NCI-H2171 (cell line): ENCODE measurements at places on chromosomes 16 and 17.
A peak's percentile ranks its signal among the peaks of the same experiment; 100 is the strongest.

DNA sequence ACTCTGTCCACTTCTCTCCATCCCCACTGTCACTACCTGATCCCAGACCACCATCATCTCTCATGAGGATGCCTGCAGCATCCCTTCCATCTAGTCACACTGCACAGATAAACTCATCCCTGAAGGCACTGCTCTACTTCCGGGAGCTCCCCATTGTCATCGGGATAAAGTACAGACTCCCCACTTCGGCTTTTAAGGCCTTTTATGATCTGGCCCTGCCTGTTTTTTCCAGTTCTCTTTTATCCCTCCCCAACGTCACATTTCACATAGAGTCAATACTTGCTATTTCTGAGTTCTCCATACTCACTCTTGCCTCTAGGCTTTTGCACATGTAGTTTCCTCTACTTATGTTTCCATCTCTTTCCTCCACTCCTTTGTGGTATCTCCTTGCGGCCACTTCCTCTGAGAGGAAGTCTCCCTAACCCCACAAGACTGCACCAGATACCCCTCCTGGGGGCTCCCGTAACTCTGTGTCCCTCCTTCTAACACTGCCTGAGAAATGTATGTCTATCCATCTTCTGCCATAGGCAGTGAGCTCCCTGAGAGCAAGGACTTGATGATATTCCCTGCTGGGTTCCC lies 66.9 kb downstream of the COPRS start:
- DNase-seq: no peak

DNA sequence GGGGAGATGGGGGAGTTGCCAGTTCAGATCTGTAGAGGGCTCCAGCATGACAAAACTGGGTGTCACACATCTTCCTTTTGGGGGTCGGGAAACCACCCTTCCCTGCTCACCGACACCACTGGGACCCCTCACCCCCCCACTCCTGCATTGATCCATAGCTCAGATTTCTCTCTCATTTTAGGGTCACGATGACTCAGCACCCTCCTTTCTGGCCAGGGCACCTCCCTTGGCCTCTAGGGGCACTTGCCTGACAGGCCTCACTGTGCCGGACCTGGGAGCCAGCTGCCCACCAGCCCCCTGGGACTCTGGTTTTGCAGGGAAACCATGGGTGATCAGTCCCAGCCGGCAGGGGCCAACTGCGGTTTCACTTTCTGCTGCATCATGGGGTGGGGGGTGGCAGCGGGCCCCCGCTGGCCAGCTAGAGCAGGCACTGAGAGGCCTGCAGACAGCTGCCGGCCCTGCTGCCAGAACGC lies 239.4 kb downstream of the MRTFB start:
- no peak for DNase-seq

DNA sequence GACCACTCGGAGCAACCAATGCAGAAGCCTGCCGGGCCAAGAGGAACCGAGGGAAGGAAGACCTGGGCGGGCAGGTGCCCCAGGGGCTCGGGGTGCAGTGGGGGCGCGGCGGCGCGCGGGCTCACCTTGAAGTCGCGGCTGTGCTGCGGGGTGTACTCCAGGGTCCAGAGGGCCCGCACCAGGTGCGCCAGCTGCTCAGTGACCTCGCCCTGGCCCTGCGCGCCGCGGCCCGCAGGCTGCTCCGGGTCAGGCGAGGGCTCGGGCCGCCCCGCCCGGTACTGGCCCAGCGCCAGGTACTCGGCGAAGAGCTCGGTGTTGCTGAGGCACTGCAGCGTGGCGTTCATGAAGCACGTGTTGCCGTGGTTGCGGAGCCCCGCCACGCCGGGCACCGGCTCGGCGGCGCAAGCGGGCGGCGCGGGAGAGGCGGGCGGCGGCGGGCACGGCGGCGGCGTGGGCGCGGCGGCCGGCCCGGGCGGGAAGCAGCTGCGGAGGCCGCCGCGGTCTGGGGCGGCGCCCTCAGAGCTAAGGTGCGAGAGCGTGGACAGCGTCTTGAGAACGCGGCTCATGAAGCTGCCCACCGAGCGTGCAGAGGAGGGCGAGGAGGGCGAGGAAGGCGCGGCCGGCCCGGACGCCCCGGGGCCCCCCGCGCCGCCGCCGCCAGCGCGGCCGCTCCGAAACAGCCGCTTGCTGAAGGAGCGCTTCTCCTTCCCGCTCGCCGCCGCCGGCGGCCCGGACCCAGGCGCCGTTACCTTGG lies 562 bp downstream of the USP31 start:
- DNase-seq: no peak

GRCh38 chr16:54932021-54932660 lies 1.5 kb downstream of the IRX5 start:
- DNase-seq: no peak

- no peak for DNase-seq
Measured at GRCh38 chr17:76048025-76048605, 21.0 kb upstream of the EVPL start.

DNA sequence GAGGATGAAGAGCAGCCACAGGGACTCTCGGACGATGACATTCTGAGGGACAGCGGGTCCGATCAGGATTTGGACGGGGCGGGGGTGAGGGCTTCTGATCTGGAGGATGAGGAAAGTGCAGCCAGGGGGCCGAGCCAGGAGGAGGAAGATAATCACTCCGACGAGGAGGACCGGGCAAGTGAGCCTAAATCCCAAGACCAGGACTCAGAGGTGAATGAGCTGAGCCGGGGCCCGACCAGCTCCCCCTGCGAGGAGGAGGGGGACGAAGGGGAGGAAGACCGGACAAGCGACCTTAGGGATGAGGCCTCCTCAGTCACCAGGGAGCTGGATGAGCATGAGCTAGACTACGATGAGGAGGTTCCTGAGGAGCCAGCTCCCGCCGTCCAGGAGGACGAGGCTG lies 7.0 kb downstream of the ZC3H18 start:
- no peak for DNase-seq

DNA sequence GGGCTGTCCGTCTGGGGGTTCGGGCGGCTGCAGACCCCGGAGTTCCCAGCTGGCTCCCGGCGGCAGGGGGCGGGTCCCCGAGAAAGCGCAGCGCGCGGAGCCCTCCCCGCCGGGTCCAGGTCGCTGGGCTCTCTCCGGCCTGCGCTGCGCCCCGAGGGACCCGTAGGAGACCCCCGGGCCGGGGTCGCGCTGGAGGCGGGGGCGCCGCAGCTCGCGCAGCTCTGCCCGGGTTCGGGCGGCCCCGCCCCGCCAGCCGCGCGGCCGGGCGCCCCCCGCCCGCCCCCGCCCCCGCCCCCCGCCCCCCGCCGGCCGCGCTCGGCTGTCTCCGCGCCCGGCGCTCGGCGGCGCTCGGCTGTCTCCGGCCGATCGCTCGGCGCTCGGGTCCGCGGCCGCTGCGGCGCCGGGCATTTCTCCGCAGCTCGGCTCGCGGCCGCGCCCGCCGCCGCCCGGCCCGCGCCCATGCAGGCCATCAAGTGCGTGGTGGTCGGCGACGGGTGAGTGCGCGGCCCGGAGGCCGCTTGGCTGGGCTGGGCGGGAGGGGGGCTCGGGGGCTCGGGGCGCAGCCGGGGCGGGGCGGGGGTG lies at the start of gene RAC3:
Gene RAC3 (plus strand): TSS at position 376 of the 582 bp plus-strand sequence. CDS start 84 bp downstream, at position 460.
- peak; percentile 39 for DNase-seq

- DNase-seq: no peak
Measured at GRCh38 chr17:82267575-82268379, 5.7 kb downstream of the CSNK1D start.

GRCh38 chr17:48996722-48997102 lies 473 bp upstream of the IGF2BP1 start:
- DNase-seq: no peak

DNA sequence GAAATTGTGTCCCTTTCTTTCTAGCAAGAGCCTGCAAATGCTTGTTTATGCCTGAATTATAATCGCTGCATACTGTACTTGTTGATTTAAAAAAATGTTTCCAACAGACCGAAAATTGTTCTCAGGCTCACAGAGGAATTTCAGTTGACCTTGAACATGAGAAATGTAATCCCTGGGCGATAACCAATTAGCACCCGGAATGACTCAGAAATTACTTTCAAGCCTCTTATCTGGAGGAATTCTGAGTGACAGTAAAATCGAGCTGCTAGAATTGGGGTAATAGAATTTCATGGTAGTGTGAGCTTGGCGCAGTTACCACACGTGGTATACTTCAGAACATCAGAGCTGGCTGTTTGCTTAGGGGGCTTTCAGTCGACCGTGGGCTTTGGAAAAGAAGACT lies 139.1 kb upstream of the CACNG3 start:
- DNase-seq: no peak

DNA sequence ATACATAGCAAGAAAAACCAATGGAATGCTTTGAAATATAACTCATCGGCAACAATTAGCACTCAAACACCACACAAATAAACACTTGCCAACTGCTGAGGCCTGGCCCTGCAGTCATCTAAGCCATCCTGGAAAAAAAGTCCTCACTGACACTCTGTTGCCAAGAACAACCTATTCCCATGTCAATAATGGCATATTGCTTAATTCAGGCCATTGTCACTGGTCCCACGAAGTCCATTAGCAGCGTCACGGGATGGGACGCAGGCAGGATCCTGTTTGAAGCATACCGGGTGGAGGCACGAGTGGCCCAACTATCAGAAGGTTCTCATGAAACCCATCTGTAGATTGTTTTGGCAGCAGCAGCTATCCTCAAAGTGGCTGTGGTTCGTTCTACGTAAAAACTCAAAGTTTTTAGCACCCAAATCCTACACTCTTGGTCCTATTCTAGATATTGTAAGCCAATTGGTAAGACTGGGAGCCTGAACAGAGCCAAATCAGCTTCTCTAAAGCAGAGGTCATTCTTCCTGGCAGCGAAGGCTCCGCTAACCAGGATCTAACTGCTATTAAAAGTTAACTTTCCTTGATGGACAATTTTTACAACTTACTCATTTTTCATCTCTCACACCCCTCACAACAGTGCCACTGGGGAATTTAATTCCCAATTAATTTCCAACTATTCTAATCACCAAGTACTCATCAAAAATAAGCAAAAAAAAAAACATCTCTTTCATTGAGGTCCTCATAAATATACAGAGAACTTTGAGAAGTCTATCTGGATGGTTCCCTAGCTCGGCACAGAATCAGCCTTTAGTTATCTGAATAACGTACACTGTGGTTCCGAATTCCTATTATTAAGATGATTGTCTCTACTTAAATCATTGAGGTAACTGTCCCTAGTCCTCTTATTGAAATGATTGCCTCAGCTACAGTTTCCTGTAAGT lies 91.5 kb downstream of the ZFHX3 start:
- DNase-seq: no peak

DNA sequence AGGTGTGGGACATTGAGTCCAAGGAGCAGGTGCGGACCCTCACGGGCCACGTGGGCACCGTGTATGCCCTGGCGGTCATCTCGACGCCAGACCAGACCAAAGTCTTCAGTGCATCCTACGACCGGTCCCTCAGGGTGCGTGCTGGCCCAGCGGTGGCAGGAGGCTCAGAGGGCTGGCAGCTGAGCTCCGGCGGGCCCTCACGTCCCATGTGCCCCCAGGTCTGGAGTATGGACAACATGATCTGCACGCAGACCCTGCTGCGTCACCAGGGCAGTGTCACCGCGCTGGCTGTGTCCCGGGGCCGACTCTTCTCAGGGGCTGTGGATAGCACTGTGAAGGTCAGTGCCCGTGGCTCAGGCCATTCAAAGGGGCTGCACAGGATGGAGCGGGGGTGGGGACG lies 20.4 kb downstream of the CASKIN1 start:
- DNase-seq: no peak

DNA sequence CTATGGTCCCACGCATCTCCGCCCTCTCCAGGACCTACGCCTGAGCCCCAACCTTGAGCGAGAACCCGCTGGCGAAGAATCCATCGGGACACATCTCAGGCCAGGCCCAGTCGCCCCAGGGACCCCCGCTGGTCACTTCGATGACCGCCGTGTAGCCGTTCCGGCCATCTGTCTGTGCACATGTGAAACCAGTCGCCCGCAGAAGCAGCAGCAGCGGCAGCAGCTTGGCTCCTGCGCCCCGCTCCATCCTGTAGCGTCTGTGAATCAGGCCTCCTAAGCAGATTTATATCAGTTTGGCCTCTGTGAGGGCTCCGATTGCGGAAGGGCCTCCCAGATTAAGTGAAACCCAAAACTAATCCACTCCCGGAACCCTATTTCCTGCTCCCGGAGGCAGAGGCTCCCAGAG lies at the start of gene VMO1:
Gene VMO1 (minus strand): TSS at position 259 of the 406 bp plus-strand sequence. CDS start 12 bp downstream, at position 247.
- no peak for DNase-seq

- no peak for DNase-seq
Measured at GRCh38 chr17:40095351-40095943, 4.9 kb downstream of the NR1D1 start.

DNA sequence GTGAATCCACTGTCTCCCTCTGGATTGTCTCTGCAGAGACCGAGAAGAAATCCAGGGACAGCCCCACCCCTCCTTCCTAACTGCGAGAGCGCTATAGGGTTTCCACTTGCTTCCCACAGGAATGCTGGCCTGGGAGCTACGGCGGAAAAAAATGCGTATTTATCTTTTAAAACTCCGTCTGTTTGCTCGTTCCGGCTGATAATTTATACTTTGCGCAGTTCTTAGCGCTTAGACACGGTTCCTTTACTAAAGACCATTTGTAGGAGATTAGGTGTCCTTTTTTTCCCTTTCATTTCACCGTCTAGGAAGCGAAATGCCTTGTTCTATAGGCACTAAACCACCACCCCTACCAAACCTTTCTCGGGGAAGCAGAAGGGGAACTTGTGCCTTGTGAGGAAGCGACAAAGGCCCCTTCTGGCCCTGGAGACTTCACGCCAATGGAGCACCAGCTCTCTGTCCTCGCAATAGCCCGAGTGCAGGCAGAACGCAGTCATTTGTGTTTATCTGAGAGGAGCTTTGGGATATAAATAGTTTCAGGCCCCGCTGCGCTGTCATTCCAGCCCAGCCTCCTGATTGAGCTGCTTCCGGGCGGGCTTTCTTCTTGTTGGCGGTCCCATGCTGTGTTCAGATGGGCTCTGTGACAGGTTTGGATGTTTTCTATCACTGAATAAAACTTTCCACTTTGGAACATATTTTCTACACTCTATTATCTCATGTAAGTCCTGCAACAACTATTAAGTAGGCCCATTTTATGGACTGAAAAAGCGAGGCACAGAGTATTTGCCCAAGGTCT lies 791 bp upstream of the SUPT4H1 start:
- DNase-seq: peak; percentile 76

- DNase-seq: no peak
Measured at GRCh38 chr17:67818110-67819002, 6.9 kb upstream of the BPTF start.

DNA sequence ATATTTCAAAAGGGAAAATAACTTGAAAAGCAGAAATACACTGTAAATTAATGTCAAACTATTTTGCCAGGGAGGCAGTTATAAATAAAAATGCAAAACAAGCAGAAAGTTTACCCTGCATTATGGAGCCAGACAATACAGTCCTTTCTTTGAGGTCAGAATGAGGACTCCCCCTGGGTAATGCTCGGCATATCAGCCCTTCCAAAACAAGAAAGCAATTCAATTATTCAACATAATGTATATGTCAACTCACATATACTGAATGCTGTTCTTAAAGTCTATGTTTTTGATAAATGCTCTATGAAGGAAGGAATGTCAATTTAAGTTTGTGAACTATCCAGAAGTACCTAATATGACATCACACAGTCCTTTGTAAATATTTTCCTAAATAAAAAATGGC lies 72.4 kb downstream of the TTC19 start:
- DNase-seq: no peak
